ENCODE measurements at places on chromosomes 12 and 14.

DNA sequence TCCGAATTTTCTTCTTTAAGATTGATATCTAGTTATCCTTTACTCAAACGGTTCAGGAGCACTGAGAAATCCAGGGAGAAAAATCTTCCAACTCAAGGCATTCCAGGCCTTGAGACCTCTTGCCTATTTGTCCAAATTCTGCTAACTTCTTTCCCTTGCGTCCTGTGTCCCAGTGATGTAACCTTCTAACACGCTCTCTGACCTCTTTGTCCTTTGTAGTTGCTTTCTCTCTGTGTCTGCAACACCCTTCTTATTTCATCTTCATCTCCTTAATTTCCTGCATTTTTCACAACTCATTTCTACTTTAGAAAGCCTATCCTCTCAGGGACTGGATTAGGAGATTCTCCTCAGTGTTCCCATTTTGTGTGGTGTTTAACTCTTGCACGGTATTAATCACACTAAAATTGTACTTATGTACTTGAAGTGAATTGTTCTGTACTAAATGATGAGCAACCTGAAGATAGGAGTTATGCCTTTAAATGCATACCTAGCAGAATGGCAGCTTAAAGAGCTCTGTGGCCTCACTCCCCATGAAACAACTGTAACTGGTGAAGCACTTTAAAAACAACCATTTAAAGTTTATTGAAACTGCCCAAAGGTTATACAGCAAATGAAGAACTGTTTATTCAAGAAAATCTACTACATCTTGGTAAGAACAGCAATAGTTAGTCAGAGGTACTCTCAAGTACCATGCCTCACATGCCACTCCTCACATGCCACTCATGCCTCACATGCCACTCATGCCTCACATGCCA, 7.4 kb upstream of the SNAPC1 start:
- no peak for DNase-seq

GRCh38 chr12:111066744-111067437, 146.5 kb upstream of the MYL2 start:
- DNase-seq, result no peak

- no peak for DNase-seq
These were observed 7.6 kb downstream of the MLXIP start for GRCh38 chr12:122086116-122086515.

DNA sequence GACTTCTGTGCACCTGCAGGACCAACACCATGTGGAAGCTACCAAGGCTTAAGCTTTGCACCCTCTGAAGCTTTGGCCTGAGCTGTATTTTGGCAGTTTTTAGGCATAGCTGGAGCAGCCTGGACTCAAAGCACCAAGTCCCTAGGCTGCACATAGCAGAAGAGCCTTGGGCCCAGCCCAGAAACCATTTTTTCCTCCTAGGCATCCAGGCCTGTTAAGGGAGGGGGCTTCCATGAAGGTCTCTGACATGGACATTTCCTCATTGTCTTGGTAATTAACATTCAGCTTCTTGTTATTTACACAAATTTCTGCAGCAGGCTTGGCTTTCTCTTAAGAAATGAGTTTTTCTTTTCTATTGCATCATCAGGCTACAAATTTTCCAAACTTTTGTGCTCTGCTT, 475.8 kb upstream of the FLRT2 start:
- DNase-seq, result no peak

- no peak for DNase-seq
These were observed 90.6 kb upstream of the RTL1 start for GRCh38 chr14:100994082-100994481.

DNA sequence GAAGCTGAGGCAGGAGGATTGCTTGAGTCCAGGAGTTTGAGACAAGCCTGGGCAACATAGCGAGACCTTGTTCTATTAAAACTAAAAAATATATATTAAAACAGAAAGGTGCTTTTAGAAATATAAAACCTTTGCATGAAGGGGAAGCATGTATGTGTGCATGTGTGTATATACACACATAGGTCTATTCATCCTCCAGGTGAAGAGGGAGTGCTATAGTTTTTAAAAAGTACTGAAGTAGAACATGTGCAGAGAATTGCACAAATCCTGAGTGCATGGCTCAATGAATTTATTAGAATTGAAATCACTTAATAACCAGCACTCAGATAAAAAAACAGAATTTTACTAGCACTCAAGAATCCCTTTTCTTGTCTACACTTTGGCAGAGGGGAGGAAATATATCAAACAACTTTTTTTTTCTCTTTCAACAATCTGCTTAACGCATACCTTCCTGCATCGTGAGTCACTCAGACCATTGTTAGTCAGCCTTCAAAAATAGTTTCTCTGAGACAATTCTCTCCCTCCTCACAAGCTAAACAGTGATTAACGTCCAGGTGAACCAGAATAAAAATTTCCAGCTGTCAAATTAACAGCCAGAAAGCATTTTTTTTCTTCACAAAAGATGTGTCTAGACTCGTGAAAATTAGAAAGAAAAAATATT, 17.7 kb upstream of the NEDD1 start:
- DNase-seq, result no peak

- no peak for DNase-seq
These were observed 124.5 kb downstream of the KSR2 start for GRCh38 chr12:117844114-117844830.

- no peak for DNase-seq
These were observed 169.8 kb downstream of the OTOGL start for GRCh38 chr12:80268924-80269749.

DNA sequence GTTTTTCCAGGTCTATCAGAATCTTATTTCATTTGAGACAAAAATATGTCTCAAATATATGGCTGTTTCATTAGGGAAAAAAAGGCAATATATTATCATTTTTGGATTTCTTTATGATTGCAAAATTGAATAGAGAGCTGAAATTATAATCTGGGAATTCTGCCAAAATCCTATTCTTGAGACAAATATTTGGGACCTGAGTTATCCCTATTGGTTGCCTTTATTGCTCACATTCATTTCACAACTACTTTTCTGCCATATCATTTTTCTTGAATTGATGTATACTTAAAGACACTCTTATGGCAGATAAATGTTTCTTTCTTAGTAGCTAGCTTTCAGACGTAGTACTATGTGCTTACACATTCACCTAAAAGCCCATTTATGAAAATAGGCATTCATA, 241.6 kb upstream of the NOVA1 start:
- no peak for DNase-seq

DNA sequence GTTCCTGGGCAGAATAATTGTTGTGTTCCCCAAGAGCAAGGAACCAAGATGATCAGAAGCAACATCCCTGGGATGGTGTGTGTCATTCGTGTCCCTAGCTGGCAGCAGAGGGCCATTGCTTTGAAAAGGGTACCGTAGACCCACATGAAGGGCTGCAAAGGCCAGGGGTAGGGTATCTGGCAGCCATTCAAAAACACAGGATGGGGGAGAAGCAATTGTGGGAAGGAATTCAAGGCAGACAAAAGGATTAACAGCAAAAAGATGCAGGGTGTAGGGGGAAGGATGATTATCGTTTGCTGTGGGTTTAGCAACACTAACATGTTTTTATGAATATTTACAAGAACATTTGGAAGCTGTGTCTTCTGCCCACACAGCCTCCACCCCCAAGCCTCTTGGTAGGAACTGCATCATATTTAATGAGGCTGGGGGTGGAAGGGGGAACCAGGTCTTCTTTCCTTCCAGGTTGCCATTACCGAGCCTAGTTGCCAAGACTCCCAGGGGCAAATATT, 169.0 kb upstream of the G2E3 start:
- DNase-seq, result peak; percentile 4
